ENCODE measurements at places on chromosomes 1 and 21. TPM values are rescaled to one million over a fixed set of nuclear protein-coding genes. Genes with fewer than 3 reads are reported as not detected.

DNA sequence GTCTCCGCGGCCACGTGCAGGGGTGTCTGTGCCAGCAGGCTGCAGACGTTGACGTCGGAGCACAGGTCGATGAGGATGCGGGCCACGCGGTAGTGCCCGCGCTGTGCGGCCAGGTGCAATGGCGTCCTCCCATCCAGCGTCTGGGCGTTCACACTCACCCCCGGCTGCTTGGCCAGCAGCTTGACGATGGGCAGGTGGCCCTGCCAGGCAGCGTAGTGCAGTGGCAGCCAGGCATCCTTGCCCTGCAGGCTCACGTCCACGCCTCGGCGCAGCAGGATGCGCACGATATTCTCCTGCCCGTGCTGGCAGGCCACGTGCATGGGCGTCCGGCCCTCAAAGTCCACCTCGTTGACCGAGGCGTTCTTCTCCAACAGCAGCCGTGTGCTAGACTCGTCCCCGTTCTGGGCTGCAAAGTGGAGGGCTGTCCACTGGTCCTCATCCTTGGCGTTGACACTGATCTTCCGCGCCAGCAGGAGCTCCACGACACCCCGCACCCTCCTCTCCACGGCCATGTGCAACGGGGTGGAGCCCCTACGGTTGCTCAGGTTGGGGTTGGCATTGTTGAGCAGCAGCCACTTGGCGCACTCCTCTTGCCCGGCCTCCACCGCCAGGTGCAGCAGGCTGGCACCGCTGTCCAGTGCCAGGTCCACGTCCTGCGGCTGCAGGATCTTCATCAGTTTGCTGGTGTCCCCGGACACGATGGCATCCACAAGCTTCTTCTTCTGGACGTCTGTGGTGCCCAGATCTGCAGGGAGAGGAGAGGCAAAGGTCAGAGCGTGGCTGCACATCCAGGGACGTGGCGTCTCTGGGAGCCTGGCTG is 25.4 kb downstream of the RIPK4 start:
- no peaks in the 10 kb centered on the region for H3K4me1 ChIP-seq
- H3K36me3 ChIP-seq, result no peaks in the 10 kb centered on the region
- no peak overlapping the region for H3K4me3 ChIP-seq
- H3K27me3 ChIP-seq, result no peaks in the 10 kb centered on the region
- no peak for DNase-seq

GRCh38 chr21:35840197-35840799 is 220.0 kb downstream of the SETD4 start:
- no peaks in the 10 kb centered on the region for H3K4me1 ChIP-seq
- H3K36me3 ChIP-seq, result no peaks in the 10 kb centered on the region
- DNase-seq, result peak; percentile 68
- no peak overlapping the region for H3K4me3 ChIP-seq
- H3K27ac ChIP-seq, result no peak overlapping the region
- H3K27me3 ChIP-seq, result no peaks in the 10 kb centered on the region

The HMGCL gene
- 18.6 TPM for polyA plus RNA-seq

The PTPRF gene
- polyA plus RNA-seq, result not detected

DNA sequence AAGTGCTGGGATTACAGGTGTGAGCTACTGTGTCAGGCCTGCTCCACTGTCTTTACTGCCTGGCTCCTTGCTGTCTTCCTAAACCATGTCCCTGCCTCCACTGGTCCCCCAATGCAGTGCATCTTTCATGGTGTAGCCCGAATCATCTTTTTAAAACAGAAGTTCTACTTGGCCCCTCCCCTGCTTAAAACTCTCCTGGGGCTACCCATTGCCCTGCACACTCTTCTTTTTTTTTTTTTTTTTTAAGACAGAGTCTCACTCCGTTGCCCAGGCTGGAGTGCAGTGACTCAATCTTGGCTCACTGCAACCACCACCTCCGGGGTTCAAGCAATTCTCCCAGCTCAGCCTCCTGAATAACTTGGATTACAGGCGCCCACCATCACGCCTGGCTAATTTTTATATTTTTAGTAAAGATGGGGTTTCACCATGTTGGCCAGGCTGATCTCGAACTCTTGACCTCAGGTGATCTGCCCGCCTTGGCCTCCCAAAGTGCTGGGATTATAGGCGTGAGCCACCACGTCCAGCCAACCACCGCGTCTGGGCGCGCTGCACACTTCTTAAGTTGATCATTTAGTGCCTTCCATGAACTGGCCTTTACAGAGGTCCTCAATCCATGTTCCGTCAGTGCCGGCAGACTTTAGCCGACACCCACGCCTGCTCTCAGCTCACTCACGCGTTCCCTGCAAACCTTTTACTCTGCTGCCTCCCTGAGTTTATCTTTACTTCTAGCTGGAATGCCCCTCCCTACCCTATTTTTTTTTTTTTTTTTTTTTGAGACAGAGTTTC is 2.4 kb downstream of the FCN3 start:
- no peak overlapping the region for H3K4me3 ChIP-seq
- no peaks in the 10 kb centered on the region for H3K27me3 ChIP-seq
- DNase-seq, result no peak
- no peak overlapping the region for H3K27ac ChIP-seq
- peaks cover 36% of the 10 kb centered on the region for H3K4me1 ChIP-seq

GRCh38 chr21:35127851-35128250 is 78.7 kb upstream of the RUNX1 start:
- no peak overlapping the region for H3K4me3 ChIP-seq
- no peak overlapping the region for H3K27ac ChIP-seq
- no peak for DNase-seq
- no peaks in the 10 kb centered on the region for H3K27me3 ChIP-seq
- H3K36me3 ChIP-seq, result no peaks in the 10 kb centered on the region

GRCh38 chr1:180533266-180533987 is 25.3 kb upstream of the OVAAL start:
- H3K27me3 ChIP-seq, result no peaks in the 10 kb centered on the region
- no peaks in the 10 kb centered on the region for H3K4me1 ChIP-seq
- no peaks in the 10 kb centered on the region for H3K36me3 ChIP-seq
- no peak overlapping the region for H3K4me3 ChIP-seq
- H3K27ac ChIP-seq, result no peak overlapping the region

All from CD14-positive monocyte (primary cell).